ENCODE measurements at places on chromosomes 5 and 9.

DNA sequence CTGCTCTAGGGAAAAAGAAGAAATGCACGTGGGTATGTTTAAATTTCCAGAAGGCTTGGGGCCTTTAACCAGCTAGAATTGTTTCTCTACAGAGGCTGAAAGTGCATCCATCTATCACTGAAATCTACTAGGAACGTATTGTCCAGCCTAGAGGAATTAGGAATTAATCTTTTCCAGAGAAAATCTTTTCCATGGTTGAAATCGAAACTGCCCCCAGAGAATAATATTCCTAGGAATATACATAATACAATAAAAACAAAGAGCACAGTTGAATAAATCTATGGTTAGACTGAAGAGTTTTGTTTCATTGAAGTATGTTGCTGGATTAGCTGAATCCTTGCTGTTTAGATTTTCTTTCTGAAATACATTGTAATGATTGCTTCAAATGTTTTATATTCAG is 378.5 kb downstream of the PLK2 start:
- DNase-seq, result no peak

DNA sequence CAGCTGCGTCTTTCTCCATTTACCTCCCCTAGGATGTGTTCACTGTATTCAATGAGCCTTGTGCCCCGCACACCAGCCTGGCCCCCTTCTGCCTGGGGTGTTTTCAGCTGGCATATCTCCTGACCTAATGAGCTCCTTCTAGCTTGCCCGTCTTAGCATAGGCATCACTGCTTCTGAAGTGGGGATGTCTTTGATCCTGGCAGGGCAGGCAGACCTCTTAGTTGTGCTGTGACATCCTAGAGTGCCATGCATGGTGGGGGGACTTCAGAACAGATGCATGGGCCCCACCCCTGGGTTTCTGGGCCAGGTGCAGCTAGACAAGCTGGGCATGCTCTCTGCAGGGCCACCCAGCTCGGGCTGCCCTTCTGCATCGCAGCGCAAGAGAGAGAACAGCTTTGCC is 172.7 kb downstream of the GADD45G start:
- no peak for DNase-seq

GRCh38 chr9:2771661-2772060 is 54.4 kb downstream of the KCNV2 start:
- DNase-seq, result no peak

- no peak for DNase-seq
Measured at GRCh38 chr9:15293804-15294316, 13.2 kb downstream of the TTC39B start.

- DNase-seq, result no peak
Measured at GRCh38 chr9:124190761-124191160, 67.0 kb upstream of the NEK6 start.

DNA sequence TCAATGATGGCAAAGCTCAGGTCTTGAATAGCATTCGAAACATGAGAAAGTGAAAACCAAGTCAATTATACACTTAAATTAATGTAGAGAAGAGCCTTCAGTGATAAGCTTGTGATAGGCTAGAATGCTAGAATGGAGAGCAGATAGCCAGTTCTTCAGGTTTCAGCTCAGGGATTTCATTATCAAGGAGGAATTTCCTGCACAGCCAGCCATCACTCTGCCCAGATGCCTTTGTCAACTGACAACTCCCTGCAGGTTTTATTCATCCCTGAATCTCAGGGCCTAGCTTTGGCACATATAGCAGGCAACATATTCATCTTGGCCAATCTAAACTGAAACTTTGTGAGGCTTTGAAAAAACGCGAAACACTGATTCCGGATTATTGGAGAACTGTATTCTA is 199.3 kb upstream of the CDH6 start:
- DNase-seq, result no peak

DNA sequence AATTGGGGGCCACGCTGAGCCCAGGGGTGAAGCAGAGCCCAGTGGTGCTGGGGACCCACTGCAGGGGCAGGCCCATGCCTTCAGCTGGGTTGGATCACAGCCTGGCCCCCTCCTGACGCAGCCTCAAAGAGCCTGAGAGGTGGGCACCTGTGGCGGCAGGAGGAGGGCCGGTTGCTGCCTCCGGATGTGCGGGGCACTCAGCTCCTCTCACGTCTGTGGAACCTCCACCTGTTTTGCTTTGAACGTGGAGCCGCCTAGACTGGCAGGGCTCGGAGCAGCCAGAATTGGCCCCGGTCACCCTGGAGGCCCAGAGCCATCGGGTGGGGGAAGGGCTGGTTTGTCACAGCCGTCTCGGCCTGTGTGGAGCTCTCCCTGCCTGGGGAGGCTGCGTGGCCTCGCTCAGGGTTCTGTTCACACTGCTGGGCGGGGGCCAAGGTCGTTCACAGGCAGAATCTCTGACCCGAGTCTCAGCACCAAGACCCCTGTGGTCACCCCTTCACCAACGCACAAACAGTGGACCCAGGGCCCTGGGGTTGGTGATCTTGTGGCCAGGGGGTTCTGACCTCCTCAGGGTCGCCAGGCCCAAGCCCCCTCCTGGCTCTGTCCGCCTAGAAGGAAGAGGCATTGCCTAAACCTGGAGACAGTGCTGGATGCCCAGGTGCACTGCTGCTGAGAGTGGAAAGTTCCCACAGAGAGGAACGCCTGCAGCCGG is 9.2 kb upstream of the SLC9A3 start:
- no peak for DNase-seq

DNA sequence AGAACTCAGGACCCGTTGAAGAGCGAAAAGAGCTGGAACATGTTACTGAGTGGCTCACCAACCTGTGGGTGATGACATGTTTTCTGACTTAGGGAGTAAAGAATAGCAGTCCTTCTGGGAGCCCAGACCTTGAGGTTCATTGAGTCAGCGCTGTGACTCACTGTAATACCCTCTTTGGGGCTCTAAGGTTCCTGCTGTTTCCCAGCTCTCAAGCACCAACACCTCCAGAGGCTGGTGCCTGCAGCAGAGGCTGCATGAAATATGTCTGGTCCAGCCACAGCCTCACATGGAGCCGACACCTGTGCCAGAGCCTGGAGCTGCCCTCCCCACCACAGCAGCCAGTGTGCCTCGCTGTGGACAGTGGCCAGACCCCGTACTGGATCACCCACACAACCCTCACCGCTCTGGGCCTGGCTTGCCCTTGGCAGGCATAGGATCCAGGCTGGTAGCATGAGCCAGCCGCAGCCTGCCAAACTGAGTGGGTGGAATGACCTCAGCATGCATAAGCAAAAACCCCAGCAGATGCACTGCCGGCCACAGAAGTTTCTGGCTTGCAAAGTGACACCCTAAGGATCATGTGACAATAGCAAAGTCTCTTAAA is 143.5 kb upstream of the MRPS30 start:
- DNase-seq, result no peak

- no peak for DNase-seq
Measured at GRCh38 chr9:121743441-121744001, 92.1 kb downstream of the DAB2IP start.

DNA sequence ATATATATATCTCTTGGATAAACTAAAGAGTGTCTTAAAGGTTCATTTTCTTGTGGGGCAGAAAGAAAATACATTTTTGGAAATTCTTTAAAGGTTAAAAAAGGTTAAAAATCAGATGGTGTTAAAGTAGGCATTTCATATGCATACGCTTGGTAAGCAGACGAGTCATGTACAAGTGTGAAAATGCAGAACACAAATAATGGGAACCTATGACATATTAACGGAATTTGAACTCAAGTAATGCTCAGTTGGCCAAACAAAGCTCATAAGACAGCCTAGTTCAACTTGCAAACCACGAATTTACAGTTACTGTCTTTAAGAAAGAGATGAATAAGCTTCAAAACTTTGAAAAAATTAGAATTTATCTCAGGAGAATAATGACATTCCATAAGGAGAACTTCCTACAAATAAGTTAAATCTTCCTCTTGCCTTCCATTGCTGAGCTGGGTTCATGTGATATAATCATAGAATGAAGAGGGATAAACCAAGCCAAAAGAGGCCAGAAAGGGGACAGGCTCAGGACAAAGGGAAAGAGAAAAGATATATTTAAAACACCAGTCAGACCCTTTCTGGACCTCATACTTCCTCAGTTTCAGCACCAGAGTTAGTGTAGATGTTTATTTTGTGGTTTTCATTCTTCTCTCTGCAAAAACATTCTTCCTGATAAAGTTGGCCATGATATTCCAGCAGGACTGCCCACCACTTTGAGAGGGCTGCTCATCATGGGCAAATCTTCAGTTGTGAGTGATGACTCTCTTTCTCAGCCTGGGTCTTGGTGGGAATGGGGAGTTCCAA is 256.7 kb upstream of the CD180 start:
- DNase-seq, result no peak

GRCh38 chr5:73488806-73489205 is 9.4 kb upstream of the BTF3 start:
- DNase-seq, result no peak

DNA sequence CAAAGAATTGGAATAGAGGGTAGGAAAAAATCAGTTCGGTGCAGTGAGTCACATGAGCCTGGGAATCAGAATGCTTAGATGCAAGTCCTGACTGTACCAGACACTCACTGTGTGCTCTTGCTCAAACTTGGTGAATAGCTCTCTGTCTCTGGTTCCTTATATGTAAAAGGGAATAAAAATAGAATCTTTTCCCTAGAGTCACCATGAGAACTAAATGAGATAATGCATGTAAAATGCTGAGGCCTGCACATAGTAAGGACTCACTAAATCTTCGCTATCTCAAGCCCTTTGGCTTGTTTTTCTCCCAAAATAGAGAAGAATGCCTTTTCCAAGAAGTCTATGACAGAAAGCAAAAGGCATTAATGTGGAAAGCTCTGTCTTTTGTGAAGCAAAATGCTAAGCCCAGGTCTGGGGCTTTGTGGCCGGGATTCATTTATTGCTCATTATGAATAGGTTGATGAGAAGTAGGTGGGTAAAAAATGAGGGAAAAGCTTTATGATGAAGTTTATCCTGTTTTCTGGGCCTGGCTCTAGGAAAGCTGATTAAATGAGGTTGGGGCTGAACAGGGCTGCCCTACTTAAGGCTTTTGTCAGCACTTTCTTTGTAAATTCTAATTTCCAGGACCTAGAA is 483.3 kb downstream of the DMAC1 start:
- DNase-seq, result no peak

- DNase-seq, result no peak
Measured at GRCh38 chr5:43432486-43433375, 20.5 kb upstream of the CCL28 start.

DNA sequence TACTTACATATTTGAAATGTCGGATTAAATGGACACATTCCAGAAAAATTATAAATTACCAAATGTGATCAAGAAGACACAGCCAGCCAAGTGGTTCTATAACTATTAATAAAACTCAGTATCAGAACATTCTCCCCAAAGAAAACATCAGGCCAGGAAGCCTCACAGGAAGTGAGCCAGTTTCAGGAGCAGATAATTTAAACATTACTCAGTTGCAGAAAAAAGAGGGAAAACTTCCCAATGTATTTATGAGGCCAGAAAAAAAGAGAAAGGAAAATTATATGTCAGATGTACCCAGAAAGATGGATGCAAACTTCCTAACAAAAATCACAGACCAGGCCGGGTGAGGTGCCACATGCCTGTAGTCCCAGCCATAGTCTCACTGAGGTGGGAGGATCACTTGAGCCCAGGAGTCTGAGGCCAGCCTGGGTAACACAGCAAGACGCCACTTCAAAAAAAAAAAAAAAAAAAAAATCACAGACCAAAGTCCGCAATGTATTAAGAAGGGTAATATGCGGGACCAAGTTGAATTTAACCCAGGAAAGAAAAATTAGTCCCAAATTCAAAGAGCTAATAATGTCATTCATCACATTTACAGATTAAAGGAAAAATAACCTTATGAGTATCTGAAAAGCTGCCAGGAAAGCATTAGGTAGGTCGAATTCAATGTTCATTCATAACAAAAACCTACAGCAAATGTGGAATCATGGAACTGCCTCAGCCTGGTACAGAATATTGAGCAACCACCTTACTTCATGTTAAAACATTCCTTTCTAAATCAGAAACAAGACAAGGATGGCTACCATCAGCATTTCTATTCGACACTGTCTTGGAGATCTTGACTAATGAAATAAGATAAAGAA is 37.2 kb upstream of the NRARP start:
- no peak for DNase-seq

DNA sequence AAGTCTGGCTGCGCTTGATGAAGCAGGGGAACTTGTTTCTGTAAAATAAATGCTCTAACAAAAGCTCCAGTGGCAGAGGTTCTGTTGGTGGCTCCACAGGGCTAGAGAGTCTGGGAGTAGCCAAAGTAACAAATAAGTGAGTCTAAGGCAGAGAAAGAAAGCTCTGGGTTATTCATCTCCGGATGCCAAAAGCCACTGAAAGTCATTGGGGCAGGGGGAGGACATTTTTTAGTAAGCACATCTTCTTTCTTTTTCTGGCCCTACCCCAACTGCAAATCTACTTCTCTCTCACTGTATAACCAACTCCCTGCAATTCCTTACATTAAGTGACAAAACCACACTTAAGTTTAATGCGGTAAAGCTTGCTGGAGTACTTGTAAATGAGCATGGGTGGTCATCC is 141.6 kb downstream of the INSYN2B start:
- peak; percentile 34 for DNase-seq

DNA sequence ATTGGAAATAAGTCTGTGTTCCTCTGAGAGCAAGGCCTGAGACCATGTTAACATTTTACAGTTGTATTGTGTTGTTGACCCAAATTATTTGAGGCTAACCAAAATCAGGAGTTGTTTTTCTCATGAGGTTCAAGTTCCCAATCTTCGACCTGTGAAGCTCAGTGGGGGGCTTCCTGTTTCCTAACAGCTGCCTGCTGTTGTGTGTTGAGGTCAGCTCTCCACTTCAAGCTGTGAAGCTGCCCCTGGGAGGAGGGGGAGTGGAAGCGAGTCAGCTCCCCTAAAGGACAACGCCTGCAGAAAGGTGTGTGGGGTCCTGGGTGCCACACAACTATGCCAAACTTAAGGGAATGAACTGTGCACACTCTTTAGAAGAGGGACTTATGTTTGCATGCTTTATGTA is 295.5 kb downstream of the IRX1 start:
- DNase-seq, result no peak

DNA sequence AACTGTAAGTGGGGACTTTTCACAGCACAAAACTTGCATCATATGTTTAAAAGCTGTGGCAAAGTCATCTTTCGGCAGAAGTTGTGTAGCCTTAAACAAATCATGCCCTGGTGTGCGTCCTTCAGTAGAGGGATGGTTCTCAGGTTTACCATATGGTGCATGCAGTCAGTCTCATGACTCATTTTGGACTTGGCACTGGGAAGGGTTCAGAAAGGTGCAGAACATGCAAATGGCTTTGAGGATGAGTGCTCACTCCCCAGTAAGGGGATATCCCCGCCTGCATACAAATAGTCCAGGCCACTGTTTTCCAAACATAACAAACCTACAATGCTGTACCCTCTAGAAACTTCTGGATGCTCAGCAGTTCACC is 260.3 kb downstream of the NDUFS4 start:
- peak; percentile 39 for DNase-seq

- DNase-seq, result no peak
Measured at GRCh38 chr5:156540491-156540890, 213.5 kb downstream of the SGCD start.

DNA sequence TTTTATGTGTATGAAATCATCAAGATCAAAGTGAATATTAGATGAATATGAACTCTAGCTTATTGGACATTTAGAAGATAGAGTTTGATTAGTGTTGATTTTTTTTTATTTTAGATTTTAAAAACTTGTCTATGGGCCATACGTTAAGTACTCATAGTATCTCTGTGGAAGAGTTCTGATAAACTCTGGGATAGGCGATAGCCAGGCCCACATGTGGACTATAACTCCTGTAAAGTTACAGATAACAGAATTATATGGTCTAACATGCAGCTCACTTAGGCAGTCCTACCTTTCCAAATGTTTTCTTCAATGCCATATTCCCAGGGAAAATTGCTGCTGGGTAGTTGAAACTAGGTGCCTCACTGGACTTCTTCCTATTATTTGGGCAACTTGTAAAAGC is 10.4 kb downstream of the SLC31A1 start:
- DNase-seq, result no peak

Data from GM12864 (cell line).